CD4-positive, alpha-beta T cell treated with Interleukin-17A for 1 hour (primary cell): ENCODE measurements at places on chromosomes 12 and 14.

DNA sequence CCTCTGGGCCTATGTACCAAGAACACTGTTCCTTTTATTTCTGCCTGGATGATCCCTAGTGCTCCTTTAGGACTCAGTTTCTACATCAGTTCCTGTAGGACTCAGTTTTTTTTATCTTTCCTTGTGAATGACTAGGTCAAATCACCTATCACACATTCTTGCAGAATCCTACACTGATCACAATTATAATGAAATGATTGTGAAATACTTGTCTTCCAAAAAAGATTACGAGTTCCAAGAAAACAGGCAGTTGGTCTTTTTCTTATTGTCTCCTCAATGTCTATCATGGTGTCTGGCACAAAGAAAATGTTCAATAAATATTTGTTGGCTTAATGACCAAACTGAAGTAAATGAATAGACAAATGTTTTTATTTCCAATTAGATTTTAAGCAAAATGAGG is 95.5 kb upstream of the GARIN6 start:
- no peak for DNase-seq

GRCh38 chr14:36652542-36653201 is 9.0 kb upstream of the PAX9 start:
- DNase-seq, result no peak

GRCh38 chr14:71472356-71473340 is 459.6 kb upstream of the RGS6 start:
- DNase-seq, result no peak

DNA sequence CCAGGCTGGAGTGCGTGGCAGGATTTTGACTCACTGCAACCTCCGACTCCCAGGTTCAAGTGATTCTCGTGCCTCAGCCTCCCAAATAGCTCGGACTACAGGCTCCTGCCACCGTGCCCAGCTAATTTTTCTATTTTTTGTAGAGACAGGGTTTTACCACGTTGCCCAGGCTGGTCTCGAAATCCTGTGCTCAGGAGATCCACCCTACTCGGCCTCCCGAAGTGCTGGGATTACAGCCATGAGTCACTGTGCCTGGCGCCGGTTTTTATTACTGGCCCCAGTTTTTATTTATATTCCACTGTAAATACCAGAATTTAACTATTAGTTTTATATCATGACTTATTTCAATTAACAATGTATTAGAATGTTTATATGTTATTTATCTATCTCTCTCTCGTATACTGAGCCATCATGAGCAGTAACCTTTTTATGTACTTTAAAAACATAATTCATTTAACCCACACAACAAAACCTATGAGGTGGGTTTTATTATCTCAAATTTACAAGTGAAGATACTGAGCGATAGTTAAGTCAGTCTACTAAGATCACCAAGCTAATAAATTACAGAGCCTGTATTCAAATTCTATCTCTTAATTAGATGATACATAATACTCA is 47.8 kb downstream of the HECTD1 start:
- DNase-seq, result no peak

GRCh38 chr12:176321-177181 is 37.4 kb downstream of the SLC6A12 start:
- no peak for DNase-seq

GRCh38 chr14:94081386-94081820 is 293 bp downstream of the IFI27L1 start:
- DNase-seq, result no peak

DNA sequence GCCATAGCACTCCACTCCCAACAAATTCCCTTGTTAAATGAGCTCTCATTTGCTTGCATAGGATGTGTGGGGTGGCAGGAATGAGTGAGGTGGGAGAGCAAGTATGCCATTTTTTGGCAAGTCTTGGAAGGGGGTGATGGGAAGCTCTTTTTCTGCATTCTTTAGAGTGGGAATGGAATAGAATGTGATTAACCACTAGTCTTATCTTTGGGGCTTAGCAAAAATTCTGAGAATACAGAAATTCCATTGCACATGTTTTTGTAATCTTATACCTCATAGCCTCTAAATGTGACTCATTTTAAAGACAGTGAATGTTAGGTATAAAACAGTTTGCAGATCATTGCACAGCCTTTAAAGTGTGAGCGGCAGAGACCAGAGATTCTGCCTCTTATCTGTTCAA is 28.4 kb upstream of the NEDD1 start:
- no peak for DNase-seq

- DNase-seq, result no peak
These were observed 16.6 kb downstream of the HIP1R start for GRCh38 chr12:122851820-122852219.

DNA sequence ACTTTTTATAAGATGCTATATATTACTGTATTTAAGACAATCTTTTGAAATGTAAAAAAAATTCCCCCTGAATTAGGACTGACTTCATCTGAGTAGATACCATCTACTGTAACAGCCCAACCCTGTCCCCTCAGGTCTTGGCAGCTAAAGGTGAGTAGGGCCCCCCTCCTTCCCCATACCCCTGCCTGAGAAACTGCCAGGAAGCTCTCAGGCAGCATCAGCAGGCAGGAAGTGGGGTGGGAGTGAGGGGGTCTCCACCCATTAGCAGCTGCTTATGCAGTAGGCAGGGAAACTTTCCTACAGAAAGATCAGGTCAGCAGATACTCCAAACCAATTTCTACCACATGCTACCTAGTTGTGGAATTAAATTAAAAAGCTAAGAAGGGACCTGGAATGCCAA is 62.5 kb downstream of the PAX9 start:
- DNase-seq, result no peak

DNA sequence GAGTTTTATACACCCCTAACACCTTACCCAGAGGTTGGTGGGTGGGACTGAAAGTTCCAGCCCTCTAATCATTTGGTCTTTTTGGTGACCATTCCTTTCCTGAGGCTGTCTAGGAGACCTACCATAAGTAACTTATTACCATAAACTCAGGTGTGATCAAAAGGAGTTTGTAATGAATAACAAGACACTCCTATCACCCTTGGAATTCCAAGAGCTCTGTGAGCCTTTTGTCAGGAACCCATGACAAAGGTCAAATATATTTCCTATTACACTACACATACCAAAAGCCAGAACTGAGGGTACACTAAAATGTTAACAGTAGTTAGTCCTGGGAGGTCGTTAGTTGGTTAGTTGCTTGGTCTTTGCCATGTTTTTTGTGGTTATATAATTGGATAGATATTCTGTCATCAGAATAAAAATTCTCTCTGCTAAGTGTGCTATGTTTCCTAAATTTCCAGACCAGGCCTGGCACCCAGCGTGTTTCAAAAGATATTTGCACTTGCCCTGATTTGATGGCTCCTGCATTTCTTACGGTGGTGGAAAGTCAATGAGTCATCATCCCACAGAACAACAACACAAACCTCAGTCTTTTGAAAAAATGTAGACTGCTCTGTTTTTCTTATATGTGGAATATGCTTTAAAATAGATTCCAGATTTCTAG is 27.0 kb upstream of the AKAP5 start:
- DNase-seq, result no peak

- no peak for DNase-seq
These were observed 27.1 kb downstream of the CCDC92 start for GRCh38 chr12:123945287-123946151.

DNA sequence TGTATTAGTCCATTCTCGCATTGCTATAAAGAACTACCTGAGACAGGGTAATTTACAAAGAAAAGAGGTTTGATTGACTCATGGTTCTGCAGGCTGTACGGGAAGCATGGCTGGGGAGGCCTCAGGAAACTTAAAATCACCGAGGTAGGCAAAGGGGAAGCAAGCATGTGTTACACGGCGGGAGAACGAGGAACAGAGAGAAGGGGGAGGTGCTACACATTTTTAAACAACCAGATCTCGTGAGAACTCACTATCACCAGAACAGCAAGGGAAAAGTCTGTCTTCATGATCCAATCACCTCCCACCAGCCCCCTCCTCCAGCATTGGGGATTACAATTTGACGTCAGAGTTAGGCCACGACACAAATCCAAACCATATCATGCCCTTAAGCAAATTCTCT is 13.3 kb upstream of the MAX start:
- no peak for DNase-seq

- DNase-seq, result no peak
These were observed 7.6 kb downstream of the SLC7A8 start for GRCh38 chr14:23175823-23176222.

GRCh38 chr14:97359341-97359740 is 562.2 kb downstream of the VRK1 start:
- no peak for DNase-seq

GRCh38 chr12:116306506-116306905 is 29.0 kb upstream of the MED13L start:
- DNase-seq, result no peak

- no peak for DNase-seq
These were observed 169.5 kb downstream of the ANO4 start for GRCh38 chr12:100964028-100964427.

DNA sequence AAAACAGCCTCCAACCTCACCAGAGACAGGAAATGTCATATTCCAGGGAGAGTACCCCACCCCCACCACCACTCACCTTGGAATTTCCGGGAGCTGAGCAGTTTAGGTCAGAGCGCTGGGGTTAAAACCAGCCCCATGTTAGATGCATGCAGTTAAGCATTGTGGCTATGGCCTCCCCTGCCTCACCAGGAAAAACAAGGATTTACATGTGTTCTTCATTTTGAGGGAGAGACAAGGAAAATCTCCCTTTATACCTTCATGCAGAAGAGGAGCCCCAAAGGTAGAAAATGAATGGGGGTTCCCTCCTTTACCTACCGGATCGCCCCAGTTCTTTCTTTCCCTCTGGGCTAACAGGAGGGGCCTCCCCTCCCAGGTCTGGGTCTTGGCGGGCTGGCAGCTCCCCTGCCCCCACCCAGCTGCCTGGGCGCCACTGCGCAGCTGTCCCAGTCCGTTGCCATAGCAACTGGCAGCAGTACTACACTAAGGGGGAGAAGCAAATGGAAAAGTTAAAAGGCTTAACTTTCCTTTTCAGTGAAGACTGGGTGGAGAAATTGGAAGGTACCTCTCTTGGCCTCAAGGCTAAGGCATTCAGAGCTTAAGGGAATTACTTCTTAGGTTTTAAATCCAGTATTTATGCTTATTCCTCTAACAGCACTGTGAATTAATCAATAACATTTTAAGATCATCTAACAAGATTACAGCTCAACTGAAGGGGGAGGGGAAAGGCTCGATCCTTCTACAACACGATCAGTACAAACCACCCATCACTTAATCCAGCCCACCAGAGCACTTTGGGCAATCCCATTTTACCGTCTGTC is 20.5 kb downstream of the CBX5 start:
- peak; percentile 51 for DNase-seq

GRCh38 chr12:12823300-12823699 is 10.2 kb downstream of the DDX47 start:
- no peak for DNase-seq

DNA sequence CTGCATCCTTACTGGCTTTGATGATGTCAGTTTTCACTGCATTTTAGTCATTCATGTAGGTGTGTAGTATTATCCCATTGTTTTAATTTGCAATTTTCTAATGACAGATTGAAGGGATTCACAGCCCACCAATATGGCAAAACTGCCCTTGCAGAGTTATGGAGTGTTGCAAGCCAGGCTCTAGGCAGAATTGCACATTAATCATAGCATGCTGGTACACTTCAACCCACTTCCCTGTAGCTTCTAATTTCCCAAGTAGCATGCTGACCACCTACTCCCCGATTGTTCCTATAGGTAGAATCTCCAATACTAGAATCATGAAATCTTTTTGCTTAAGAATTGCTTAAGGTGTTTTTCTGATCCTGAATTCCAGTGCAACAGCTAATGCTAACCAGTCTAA is 5.2 kb upstream of the RNASE6 start:
- DNase-seq, result no peak

DNA sequence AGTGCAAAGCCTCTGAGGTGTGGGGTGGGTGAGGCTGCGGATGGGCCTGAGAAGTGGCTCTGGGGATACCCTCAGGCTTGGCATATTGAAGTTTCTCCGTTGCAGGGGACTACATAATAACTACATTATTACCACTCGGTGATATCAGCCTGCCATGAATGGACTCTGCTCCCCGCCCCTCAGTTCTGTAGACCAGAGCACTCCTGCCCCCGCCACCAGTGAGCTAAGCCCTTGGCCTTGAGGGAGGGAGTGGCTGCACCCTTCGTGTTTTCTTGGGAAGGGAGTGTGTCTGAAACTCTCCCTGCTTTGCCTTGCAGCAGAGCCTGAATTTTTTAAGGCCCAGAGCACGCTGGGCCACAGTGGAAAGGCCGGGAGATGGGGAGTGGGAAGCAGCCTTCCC is 1.7 kb downstream of the ORAI1 start:
- DNase-seq, result peak; percentile 29

- DNase-seq, result no peak
These were observed 10.9 kb upstream of the ZNF705A start for GRCh38 chr12:8145754-8146441.

- no peak for DNase-seq
These were observed 14.0 kb downstream of the KCTD10 start for GRCh38 chr12:109462868-109463692.

GRCh38 chr14:36627981-36628380 is 33.7 kb upstream of the PAX9 start:
- no peak for DNase-seq

GRCh38 chr12:112162241-112162790 is 37.0 kb downstream of the TRAFD1 start:
- no peak for DNase-seq

DNA sequence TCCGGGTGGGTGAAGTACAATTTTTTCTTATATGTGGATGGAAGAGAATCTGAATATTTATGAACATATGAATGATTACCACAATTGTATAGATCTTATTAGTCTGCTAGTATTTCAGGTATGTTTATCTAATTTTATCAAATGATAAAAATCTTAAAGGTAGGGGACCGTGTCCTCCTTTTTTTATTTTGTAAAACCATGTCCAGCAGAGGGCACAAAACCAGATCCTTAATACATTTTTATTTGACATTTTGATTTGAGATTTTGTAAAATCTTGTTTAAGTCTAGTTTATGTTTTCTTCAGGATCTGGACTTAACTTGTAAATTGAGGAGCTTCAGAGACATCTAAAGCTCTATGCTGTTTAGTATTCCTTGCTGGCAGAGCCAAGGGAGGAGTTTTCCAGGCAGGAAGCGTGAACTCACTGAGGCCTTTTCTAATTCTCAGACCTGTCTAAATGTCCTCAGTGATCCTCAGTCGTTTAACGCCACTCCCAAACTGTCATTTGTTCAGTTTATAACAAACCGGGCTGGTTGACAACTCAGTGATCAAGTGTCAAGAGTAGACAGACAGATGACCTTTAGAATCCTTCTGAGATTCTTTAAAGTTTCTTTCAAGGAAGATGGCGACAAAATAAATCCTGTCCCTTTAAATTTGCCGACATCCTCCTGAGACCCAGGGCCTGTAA is 263.9 kb downstream of the KTN1 start:
- no peak for DNase-seq

- no peak for DNase-seq
These were observed 248.8 kb downstream of the ANO6 start for GRCh38 chr12:45464699-45465098.

DNA sequence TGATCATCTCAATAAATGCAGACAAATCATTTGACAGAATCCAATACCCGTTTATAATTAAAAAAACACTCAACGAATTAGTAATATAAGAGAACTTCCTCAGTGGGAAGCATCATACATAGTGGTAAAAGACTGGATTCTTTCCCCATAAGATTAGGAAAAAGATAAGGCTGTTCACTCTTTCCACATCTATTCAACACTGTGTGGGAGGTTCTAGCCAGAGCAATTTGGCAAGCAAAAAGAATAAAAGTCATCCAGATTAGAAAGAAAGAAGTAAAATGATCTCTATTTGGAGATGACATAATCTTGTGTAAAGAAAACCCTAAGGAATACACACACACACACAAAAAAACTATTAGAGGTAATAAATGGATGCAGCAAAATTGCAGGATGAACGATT is 38.4 kb downstream of the YEATS4 start:
- no peak for DNase-seq

GRCh38 chr12:50642035-50642451 is 121.9 kb upstream of the ATF1 start:
- DNase-seq, result no peak
